ENCODE measurements at places on chromosomes 13 and 19. TPM values are rescaled to one million over a fixed set of nuclear protein-coding genes. Genes with fewer than 3 reads are reported as not detected.

The CDC34 gene
- polyA plus RNA-seq, result 68.9 TPM

The MUC16 gene
- not detected for polyA plus RNA-seq

The LILRB5 gene
- polyA plus RNA-seq, result not detected

The WDR88 gene
- polyA plus RNA-seq, result not detected
